ENCODE measurements at places on chromosomes 7 and 10.
A peak's percentile ranks its signal among the peaks of the same experiment; 100 is the strongest.

GRCh38 chr10:12186323-12186722 is 9.4 kb downstream of the NUDT5 start:
- DNase-seq = no peak
- H3K36me3 ChIP-seq = peaks cover 13% of the 10 kb centered on the region
- H3K4me3 ChIP-seq = no peak overlapping the region
- H3K27ac ChIP-seq = no peak overlapping the region

DNA sequence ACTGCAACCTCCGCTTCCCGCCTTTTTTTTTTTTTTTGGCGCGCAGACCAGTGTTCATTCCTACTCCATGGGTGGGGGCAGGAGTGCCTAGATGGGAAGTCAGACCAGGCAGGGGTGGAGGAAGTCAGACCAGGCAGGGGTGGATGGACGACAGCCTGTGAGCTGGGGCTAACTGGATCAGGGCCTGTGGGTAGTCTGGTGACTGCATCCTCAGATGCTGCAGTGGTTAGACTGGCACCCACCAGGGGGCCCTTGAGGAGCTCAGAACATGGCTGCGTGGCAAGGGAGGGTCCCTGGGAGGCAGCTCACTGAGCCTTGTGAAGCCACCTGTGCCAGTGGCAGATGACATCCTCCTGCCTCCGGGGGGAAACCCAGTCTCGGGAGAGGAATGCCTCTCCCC is 35.1 kb downstream of the RCC1L start:
- H3K27me3 ChIP-seq = no peaks in the 10 kb centered on the region
- H3K27ac ChIP-seq = no peak overlapping the region
- DNase-seq = no peak
- no peaks in the 10 kb centered on the region for H3K4me1 ChIP-seq
- H3K4me3 ChIP-seq = no peak overlapping the region
- peaks cover 17% of the 10 kb centered on the region for H3K36me3 ChIP-seq

DNA sequence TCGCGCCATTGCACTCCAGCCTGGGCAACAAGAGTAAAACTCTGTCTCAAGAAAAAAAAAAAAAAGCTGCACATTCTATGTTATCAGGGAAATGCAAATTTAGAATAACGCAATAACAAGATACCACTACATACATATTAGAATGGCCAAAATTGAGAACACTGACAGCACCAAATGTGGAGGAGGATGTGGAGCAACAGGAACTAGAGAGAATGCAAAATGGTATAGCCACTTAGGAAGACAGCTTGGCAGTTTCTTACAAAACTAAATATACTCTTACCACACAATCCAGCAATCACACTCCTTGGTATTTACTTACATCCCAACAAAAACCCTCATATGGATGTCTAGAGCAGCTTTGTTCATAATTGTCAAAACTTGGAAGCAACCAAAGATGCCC is 76.8 kb downstream of the ALOX5 start:
- no peak overlapping the region for H3K4me3 ChIP-seq
- no peak overlapping the region for H3K27ac ChIP-seq
- H3K27me3 ChIP-seq = no peaks in the 10 kb centered on the region
- no peaks in the 10 kb centered on the region for H3K4me1 ChIP-seq

- no peaks in the 10 kb centered on the region for H3K4me1 ChIP-seq
- H3K4me3 ChIP-seq = no peak overlapping the region
- H3K36me3 ChIP-seq = no peaks in the 10 kb centered on the region
- no peaks in the 10 kb centered on the region for H3K27me3 ChIP-seq
- no peak overlapping the region for H3K27ac ChIP-seq
Measured at GRCh38 chr7:120931243-120931642, 19.3 kb upstream of the ING3 start.

DNA sequence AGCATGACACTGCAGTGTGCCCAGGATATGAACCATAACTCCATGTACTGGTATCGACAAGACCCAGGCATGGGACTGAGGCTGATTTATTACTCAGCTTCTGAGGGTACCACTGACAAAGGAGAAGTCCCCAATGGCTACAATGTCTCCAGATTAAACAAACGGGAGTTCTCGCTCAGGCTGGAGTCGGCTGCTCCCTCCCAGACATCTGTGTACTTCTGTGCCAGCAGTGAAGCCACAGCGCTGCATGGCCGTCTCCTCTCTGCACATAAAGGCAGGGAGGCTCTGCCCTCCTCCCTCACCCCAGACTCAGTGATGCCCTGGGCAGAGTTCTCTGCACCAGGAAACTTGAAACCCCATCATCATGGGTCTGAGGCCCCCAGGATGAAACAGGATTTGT is 70.7 kb upstream of the PRSS58 start:
- no peak overlapping the region for H3K27ac ChIP-seq
- no peaks in the 10 kb centered on the region for H3K4me1 ChIP-seq
- H3K27me3 ChIP-seq = no peaks in the 10 kb centered on the region
- no peak for DNase-seq
- H3K4me3 ChIP-seq = no peak overlapping the region
- H3K36me3 ChIP-seq = no peaks in the 10 kb centered on the region

GRCh38 chr7:112908086-112908485 is 117.9 kb upstream of the TMEM168 start:
- no peaks in the 10 kb centered on the region for H3K27me3 ChIP-seq
- H3K27ac ChIP-seq = no peak overlapping the region
- H3K4me3 ChIP-seq = no peak overlapping the region
- no peak for DNase-seq
- no peaks in the 10 kb centered on the region for H3K4me1 ChIP-seq

DNA sequence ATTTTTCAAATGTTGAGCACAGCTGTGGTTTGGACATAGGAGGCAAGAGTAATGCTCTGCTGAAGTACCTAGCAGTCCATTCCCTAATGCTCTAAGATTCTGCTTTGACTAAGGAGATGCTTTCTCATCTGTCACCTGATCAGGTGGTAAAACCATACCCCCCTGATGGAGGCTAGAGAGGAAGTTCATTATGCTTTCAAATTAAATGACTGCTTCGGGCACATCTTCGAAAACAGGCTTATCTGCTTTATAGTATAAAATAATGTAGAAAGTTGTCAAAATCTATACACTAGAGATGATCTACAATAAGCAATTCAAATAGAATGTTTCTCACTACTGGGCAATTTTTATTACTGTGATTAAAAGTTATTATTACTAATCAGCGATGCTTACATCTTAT is at the start of gene GNAT3:
TSS of gene GNAT3 (minus strand) at position 101 of the 400 bp plus-strand sequence. CDS start 138 bp downstream, outside the sequence.
- no peaks in the 10 kb centered on the region for H3K36me3 ChIP-seq
- no peak within 1 kb of the TSS for H3K27ac ChIP-seq
- H3K4me3 ChIP-seq = no peak within 1 kb of the TSS
- H3K27me3 ChIP-seq = no peaks in the 10 kb centered on the region
- H3K4me1 ChIP-seq = no peaks in the 10 kb centered on the region
- no peak for DNase-seq

DNA sequence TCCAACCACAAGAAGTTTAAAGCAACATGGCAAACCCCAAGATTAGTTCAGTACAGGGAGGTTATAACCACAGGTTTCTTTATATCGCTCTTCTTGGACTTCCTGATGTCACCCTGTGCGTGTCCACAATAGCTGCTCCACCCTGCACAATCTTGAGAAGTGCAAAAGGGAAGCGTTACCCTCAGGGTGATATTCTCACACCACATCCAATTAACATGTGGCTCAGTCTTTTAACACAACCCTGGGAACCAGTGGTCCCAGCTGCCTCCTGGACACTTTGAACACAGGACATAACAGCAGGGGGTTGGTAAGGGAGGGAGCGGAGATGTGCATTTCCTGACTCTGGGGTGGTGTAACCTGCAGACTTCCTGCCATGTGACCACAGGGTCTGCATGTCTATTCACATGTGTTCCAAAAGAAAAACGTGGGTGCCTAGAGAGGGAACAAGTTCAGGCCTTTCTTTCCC is 64.6 kb downstream of the GSAP start:
- peaks cover 59% of the 10 kb centered on the region for H3K4me1 ChIP-seq
- peak overlapping the region; percentile 6 for H3K4me3 ChIP-seq
- no peaks in the 10 kb centered on the region for H3K27me3 ChIP-seq
- peak overlapping the region; percentile 42 for H3K27ac ChIP-seq
- DNase-seq = peak; percentile 67

- H3K27ac ChIP-seq = no peak overlapping the region
- no peaks in the 10 kb centered on the region for H3K4me1 ChIP-seq
- no peak overlapping the region for H3K4me3 ChIP-seq
- H3K27me3 ChIP-seq = no peaks in the 10 kb centered on the region
- no peak for DNase-seq
Measured at GRCh38 chr7:143419880-143420279, 11.2 kb upstream of the EPHA1 start.

GRCh38 chr7:97819161-97819560 is 53.0 kb downstream of the ASNS start:
- DNase-seq = no peak
- no peaks in the 10 kb centered on the region for H3K4me1 ChIP-seq
- no peak overlapping the region for H3K27ac ChIP-seq
- H3K36me3 ChIP-seq = no peaks in the 10 kb centered on the region
- no peak overlapping the region for H3K4me3 ChIP-seq

DNA sequence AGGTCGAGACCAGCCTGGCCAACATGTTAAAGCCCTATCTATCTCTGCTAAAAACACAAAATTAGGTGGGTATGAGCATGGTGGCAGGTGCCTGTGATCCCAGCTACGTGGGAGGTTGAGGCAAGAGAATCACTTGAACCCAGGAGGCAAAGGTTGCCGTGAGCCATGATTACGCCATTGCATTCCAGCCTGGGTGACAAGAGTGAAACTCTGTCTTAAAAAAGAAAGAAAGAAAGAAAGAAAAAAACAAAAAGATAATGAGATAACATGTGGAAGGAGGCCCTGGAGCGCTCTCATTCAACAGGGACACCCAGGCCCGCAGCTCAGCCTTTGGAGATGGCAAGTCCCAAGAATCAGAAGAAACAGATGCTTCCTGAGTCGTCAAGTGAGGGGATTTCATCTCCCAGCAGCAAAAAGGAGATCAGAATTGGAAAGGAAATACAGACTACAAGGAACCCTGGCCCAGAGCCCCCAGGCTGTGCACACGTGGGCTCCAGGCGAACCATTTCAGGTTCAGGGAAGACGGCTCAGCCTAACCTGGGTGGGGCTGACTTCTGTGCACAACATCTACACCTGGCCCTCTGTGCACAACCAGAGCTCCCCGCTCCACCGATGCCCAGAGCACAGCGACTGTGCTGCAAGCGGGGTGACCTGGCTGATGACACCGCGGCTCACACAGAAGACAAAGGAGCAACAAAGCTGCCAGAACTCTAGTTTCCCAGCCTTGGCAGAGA is 33.3 kb downstream of the GNA12 start:
- H3K27me3 ChIP-seq = no peaks in the 10 kb centered on the region
- H3K4me1 ChIP-seq = no peaks in the 10 kb centered on the region
- H3K27ac ChIP-seq = no peak overlapping the region
- peaks cover 11% of the 10 kb centered on the region for H3K36me3 ChIP-seq
- no peak for DNase-seq

DNA sequence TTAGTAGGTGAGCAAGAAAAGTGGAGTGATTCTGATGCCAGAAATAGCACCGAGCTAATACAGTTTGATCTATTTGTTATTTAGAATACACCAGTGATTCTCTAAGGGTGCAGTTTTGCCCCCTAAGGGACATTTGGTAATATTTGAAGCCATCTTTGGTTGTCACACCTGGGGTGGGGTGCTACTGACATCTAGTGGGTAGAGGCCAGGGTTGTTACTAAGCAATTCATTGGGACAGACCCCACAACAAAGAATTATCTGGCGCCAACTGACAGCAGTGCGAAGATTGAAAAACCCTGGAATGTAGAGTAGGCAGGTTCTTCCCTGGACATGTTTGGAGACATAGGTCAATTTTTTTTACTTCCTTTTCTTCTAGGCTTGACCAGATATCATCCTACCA is 14.6 kb downstream of the PALS2 start:
- no peaks in the 10 kb centered on the region for H3K36me3 ChIP-seq
- H3K27me3 ChIP-seq = no peaks in the 10 kb centered on the region
- no peak overlapping the region for H3K27ac ChIP-seq
- no peak overlapping the region for H3K4me3 ChIP-seq
- no peaks in the 10 kb centered on the region for H3K4me1 ChIP-seq

DNA sequence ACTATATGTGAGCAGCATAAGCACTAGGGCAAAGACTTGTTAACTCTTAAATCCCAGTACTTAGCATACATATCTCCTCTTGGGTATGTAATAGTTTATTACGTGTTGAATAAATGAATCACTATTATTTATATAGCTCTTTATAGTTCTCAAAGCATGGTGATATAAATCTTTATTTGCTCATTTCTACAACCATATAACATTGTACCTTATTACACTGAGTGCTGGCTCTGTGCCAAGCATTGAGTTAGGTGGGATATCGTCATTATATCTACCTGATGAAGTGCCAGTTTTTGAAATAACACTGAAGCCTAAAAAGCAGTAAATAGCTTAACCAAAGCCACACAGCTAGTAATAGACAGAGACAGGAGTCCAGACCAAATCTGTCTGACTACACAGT is 27.9 kb downstream of the AHR start:
- no peaks in the 10 kb centered on the region for H3K27me3 ChIP-seq
- no peaks in the 10 kb centered on the region for H3K4me1 ChIP-seq
- no peak for DNase-seq
- H3K4me3 ChIP-seq = no peak overlapping the region

DNA sequence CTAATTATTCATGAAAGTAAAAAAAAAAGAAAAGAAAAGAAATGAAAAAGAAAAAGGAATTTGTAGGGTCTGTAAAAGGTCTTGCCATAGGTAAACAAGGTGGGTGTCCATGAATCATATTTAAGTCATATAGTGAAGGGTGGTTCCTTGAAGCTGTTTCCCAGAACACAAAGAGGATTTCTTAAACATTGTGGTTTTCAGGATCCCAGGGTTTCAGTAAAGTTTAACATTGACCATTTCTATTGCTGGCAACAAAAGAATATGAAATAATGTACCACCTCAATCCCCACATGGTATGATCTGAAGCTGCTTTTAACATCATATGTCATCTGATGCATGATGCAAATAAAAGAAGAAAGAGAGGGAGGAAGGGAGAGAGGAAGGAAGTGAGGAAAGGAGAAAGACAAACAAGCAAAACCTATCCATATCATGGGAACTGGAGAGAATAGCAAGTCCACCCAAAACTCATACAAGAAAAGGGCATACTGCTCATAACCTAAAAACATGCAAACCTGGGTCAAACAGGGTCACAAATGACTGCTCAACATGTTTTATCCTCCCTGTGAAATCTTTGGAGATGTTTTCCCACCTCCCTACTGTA is 663.5 kb downstream of the SORCS1 start:
- H3K4me3 ChIP-seq = no peak overlapping the region
- no peaks in the 10 kb centered on the region for H3K36me3 ChIP-seq
- H3K27ac ChIP-seq = no peak overlapping the region
- no peaks in the 10 kb centered on the region for H3K4me1 ChIP-seq

- H3K4me1 ChIP-seq = no peaks in the 10 kb centered on the region
- no peaks in the 10 kb centered on the region for H3K36me3 ChIP-seq
- no peak overlapping the region for H3K27ac ChIP-seq
- DNase-seq = no peak
- no peak overlapping the region for H3K4me3 ChIP-seq
Measured at GRCh38 chr7:50856806-50857205, 74.1 kb upstream of the GRB10 start.

DNA sequence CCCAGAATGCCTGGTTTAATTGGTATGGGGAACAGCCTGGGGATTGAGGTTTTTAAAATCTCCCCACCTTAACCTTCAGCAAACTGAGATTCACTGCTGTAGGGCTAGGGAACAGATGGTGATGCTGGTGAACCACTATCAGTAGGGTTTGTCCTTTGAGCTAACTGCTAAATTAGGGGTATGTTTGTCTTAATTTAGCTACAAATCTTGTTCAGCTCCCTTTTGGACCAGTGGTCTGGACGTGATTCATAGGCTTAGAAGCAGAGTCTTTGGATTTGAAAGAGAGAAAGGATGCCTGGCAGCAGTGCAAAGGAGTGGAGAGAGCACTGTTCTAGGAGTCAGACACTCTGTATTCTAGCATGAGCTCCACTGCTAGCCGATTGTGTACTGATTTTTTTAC is 2.8 kb downstream of the HDAC9 start:
- H3K27me3 ChIP-seq = no peaks in the 10 kb centered on the region
- H3K36me3 ChIP-seq = no peaks in the 10 kb centered on the region
- DNase-seq = no peak
- no peak overlapping the region for H3K27ac ChIP-seq
- H3K4me1 ChIP-seq = no peaks in the 10 kb centered on the region
